Activated CD4-positive, alpha-beta T cell treated with anti-CD3 and anti-CD28 coated beads for 48 hours (primary cell): ENCODE measurements at places on chromosomes 6 and 20.

DNA sequence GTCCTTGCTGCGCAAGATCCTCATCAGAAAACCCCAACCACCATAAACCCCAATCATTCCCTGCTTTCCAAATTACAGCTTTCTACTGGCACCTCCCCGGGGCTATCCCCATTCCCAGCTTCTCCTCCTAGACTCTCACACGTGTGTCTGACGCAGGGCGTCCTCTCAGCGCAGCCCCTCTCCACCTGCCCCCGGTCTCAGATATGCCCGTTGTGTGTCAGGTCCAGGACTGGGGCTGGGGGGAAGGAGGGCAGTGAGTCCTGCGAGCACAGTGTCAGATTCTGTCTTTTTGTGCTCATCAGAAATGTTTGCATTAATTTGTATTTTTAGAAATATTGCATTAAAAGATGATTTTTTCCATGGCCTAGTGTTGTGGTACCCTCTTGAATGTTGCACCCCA lies 48.6 kb downstream of the LRFN2 start:
- no peak for DNase-seq

GRCh38 chr6:147053311-147053921 lies 150.8 kb upstream of the STXBP5 start:
- DNase-seq: no peak

DNA sequence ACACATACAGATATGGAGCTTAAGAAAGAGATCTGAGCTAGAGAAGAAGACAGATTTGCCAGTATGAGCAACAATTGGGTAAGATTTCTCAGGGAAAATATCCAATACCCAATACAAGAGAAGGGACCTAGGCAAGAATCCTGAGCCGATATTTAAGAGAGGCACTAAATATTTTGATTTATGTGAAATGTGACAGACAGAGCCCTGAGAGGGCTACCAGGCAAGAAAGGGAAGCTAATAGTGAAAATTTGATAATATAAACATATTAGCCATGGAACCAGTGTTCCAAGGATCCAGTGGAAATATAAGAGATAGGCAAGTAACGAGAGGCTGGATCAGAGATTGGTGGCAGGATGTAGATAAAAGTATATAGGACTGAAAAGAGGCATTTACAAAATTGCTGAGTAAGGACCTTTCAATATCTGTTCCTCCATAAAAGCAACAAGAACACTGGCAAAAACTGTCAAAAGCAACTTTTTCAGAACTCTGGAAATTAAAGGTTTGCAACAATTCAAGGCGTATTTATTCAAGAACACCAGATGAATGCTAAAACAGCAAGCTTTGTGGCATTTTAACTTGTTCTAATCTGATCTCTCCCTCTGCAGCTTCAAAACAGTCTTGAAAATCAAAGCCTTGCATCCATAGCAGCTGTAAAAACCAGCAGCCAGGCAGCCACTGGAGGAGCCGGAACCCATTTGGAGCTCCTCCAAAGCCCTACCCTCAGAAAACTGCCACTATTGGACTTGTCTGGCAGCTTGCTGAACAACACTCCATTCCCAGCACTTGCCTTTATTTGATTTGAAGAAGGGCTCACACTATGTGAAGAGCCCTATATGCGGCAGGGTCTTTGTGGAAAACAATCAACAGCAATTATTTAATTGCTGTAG lies 58.8 kb downstream of the REV3L start:
- no peak for DNase-seq

GRCh38 chr20:25078662-25079061 lies 3.3 kb downstream of the VSX1 start:
- no peak for DNase-seq

DNA sequence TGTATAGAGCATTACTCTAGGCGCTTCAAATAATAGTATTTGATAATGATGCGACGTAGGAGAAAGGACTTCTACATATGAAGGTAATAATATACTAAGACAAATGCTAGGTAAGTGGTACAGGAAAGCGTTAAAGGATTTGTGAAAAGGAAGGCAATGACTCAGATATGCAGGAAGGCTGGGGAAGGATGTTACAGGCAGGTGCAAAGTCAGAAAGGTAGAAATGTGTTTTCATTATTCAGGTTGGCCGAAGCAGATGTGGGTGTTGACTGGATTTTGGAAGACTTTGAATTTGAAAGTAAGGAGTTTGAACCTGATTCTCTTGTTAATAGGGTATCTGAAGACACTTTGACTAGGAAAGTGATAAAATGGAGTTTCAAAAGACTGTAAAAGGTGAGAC lies 51.0 kb downstream of the STK4 start:
- no peak for DNase-seq

DNA sequence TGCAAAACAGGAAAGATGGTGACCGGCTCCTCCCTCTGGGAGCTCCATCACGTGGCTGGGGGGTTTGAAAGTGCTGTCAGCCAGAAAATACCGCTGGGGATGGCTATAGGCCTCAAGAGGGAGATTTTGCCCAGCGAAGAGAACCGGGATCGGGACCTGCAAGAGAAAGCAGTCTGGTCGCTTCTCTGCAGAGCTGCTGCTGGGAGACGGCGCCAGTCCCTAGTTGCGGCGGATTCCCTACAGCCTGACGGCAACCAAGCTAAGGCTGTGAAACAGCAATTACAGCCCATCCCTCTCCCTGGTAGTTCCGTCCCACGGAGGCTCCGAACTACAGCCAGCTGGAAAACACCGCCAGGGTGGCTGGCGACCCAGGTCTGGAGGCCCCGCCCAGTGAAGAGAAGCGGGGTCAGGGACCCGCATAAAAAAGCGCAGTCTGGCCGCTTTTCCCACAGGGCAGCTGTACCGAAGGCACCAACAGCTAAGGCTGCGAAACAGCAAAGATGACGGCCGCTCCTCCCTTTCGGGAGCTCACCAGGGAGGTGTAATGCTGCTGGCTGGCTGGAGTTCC lies 238.1 kb upstream of the IRAK1BP1 start:
- no peak for DNase-seq

DNA sequence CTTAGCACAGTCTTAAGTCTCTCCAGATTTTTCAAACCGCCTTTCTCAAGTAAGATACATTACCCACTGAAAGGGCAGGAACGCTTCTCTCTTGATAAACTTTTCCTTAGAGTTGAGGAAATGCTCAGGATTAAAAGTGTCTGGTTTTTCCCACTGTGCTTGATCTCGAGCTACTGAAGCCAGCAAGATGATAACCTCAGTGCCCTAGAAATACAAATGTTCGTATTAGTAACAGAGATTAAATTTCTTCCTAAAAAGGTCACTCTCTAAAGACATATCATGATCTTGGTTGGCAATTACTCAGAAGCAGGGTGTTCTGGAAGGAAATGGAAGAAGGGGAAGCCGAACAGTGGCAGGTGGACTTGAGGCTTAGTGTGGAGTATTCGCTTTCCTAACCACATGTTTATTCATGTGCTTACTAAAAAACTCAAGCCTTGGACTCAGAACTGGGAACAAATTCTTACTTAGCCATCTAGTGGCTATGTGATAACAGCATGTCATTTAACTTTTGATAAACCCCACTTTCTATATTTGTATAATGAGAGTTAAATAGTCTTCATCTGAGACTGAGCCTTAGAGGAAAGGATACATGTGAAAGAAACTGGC lies 20.1 kb downstream of the C6orf141 start:
- DNase-seq: no peak
